Hematopoietic multipotent progenitor cell treated with erythropoietin and hydrocortisone succinate and interleukin-3 and kit ligand, for 8 days (in vitro differentiated cells): ENCODE measurements at places on chromosomes 6 and 20.
A peak's percentile ranks its signal among the peaks of the same experiment; 100 is the strongest.

- DNase-seq, result no peak
Measured at GRCh38 chr20:17436664-17437063, 94.5 kb downstream of the BFSP1 start.

DNA sequence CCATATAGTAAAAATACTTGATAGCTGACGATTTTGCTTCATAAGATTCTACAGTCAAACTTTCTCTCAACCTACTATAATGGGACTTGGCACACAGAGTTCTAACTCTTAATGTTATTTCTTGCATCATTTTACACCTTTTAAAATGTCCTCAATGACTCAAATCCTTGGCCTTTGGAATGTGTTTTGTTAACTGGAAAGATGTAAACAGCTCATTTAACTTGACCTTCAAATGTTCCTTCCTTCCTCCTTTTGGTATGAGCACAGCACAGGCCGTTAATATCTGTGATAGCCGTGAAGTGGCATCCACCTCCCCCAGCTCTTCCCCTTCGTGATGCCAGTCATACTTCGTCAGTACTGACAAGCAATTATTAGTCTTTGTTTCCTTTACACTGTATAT is 972.0 kb upstream of the CITED2 start:
- no peak for DNase-seq

GRCh38 chr20:7113577-7114466 is 346.3 kb downstream of the BMP2 start:
- DNase-seq, result peak; percentile 3

DNA sequence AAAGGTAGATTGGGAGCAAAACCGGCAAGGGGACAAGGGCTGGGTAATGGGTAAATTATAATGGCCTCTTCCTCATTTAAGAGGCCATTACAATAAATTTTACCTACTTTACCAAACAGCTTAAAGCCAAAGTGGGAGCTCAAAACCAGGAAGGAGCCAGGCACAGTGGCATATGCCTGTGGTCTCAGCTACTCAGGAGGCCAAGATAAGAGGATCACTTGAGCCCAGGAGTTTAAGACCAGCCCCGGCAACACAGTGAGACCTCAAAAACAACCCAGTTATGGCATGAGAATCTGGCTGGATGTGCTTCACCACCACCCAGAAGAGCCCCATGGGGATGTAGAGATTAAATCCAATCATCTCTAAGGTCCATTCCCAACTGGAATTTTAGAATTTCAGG is 52.9 kb upstream of the TAF8 start:
- no peak for DNase-seq

GRCh38 chr20:37841971-37842370 is 61.0 kb upstream of the VSTM2L start:
- no peak for DNase-seq

GRCh38 chr6:27505209-27506027 is 32.5 kb upstream of the ZNF184 start:
- DNase-seq, result peak; percentile 64

- peak; percentile 84 for DNase-seq
Measured at GRCh38 chr6:41895300-41896233, at the start of gene USP49. TSS of gene USP49 (minus strand) at chr6:41895375. CDS start at chr6:41806983, 88,392 bp downstream.

- DNase-seq, result no peak
Measured at GRCh38 chr20:32962053-32962452, 42.2 kb downstream of the SUN5 start.

GRCh38 chr6:33418690-33419291 is 884 bp upstream of the CUTA start:
- DNase-seq, result no peak

DNA sequence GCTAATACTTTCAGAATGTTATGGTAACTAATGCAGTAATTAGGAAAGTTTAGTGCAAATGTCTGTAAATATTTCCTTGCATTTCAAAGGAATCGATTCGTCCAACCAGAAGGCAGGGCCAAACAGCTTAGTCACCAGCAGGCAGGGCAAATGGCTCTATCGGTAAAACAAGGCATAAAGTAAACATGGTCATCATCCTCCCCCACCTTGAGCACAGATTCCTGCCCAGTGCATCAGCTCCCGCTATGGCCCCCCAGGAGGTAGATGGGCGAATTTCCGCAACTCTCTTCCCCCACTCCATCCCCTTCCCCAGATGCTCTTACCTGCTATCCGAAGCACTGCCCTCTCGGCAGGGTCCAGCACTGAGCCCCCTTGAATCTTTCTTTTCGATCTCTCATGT is 103.8 kb upstream of the BEND6 start:
- no peak for DNase-seq
